Mesenteric fat pad (tissue), 1 donor: ENCODE measurements at places on chromosomes 12 and 14. TPM values are rescaled to one million over a fixed set of nuclear protein-coding genes. Genes with fewer than 3 reads are reported as not detected.

DNA sequence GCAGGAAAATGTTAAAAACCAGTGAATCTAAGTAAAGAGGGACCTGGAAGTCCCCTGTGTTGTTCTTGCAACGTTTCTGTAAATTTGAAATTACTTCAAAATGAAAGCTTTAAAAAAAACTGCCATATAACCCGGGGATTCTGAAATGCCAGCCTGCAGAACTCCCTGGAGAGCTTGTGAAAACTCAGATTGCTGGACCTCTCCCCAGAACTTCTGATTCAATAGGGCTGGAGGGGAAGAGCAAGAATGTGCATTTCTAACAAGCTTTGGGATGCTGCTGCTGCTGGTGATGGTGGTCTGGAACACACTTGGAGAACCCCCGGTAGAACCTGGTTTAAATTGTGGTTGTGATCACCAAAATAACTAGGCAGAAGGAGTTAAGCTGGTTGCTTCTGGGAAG lies 300.0 kb upstream of the NOS1 start:
- DNase-seq, result no peak

- no peak for DNase-seq
Measured at GRCh38 chr12:113241191-113242025, 20.1 kb downstream of the TPCN1 start.

GRCh38 chr12:46303039-46303666 lies 34.3 kb upstream of the SLC38A1 start:
- DNase-seq, result no peak

- no peak for DNase-seq
Measured at GRCh38 chr14:74459289-74459946, 33.4 kb upstream of the SYNDIG1L start.

DNA sequence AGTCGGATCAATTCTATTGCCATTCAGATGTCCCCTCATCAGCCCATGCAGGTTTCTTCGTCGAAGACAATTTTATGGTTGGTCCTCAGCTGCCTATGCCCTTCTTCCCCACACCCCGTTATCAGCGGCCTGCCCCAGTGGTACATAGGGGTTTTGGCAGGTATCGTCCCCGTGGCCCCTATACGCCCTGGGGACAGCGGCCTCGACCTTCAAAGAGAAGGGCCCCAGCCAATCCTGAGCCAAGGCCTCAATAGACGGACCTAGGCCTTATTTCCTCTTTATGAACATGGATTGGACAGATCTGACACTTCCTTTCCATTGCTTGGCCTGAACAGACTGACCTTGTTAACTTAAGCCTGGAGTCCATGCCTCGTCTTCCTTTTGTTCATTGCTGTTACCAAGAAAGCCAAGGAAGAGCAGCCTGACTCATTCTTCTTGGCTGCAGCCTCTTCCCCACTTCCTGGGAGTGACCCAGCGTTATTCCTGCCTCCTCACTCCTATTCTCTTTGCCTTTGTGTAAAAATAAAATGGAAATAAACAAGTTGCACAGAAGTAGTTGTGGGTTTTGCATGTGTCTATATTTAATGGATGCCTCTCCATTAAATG lies 156.5 kb upstream of the AMIGO2 start:
- DNase-seq, result no peak

- no peak for DNase-seq
Measured at GRCh38 chr14:65849091-65849490, 436.6 kb downstream of the FUT8 start.

- no peak for DNase-seq
Measured at GRCh38 chr12:47903151-47903611, 1.6 kb downstream of the VDR start.

DNA sequence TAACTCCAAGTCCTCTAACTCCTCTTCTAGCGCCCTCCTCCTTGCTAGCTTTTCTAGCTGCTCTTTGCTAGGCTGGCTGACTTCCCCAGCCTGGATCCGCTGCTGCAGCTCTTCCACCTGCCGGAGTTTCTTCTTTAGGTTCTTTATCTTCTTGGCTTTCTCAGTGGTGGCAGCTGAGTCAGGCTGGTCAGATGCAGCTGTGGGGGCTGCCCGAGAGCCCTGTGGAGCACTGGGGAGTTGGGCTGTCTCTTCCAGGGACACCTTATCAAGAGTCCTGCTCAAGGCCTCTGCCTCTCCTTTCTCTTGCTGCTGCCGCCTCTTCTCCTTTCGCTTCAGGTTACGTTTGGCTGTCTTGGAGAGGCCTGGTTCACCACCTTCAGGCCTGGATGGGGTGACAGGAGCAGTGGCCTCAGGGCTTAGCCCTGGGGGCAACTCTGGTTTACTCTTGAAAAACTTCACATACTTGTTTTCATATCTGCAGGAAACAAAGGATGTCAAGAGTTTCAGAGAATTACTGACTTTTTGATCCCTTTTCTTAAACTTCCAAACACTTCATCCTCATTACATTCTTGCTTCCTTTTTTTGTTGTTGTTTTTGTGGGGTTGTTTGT lies 25.7 kb downstream of the PYM1 start:
- DNase-seq, result no peak

DNA sequence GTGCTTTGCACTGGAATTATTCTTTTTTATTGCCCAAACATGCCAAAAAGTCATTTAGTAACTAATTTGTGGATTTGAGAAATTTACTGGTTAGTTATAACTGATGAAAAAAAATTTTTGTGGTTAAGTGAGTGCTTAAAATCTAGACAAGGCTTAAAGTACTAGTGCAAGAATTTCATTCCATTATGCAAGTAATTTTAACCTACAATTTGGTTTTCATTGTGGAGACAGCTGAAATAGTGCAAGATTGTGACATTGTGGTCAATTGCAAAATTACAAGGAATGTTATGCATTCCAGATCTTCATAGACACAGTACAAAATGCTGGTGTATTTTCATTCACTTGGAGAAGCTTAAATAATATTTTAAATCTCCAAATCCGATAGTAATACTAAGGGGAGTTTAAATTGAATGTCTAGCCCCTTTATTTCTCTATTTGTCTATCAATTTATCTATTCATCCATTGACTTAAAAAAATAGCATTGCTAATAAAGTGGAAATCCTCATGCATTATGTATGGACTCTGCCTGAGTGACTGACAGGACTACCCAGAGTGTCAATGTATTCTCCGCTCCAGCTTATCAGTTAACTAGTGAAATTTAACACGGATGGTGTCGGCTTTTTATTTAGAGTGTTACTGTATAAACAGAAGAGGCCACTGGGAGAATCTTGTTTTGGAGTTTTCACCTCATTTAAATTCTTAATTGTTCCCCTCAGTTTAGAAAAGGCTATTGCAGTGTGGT lies 125.9 kb downstream of the ALX1 start:
- DNase-seq, result no peak

DNA sequence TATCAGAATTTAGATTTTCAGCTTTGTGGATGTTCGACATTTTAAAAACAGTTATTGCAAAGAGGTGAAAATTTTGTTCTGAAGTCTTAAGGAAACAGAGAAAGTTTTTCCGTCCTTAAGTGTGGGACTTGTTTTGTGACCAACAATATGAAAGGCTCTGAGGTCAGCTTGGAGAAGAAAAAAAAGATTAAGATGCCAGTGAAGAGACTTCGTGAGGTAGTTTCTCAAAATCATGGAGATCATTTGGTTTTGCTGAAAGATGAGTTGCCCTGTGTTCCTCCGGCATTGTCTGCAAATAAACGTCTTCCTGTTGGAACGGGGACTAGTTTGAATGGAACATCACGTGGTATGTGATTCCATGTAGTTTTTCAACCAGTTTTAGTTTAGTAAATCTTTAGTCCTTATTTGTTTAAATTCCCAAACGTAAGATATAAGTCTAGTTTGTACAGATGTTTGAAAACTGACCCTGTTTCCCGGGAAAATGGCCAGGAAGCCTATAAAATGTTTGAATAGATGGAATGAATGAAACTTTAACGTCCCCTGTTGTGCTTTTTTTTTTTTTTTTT lies 682 bp downstream of the KIAA0586 start:
- no peak for DNase-seq

- no peak for DNase-seq
Measured at GRCh38 chr12:7668171-7668570, 2.5 kb upstream of the APOBEC1 start.

DNA sequence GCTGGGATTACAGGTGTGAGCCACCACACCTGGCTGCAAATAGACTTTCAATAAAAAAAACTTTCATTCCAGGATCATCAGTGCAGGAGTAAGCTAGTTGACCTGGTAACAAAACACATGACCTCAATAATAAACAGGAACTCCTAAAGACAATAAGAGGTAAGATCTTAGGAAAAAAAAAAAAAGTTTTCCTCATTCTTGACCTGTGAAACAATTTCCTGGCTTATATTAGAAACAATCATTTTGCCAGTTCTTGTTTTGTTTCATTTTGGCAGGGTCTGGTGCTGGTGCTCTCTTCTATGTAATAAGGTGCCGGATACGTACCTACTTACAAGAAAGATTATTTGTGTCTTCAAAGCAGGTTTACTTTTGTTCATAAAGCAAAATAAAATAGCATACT lies 90.6 kb upstream of the AMN1 start:
- no peak for DNase-seq

GRCh38 chr14:28635387-28635786 lies 131.2 kb upstream of the FOXG1 start:
- no peak for DNase-seq

- no peak for DNase-seq
Measured at GRCh38 chr14:106877517-106877916, 1351.1 kb downstream of the TMEM121 start.

- DNase-seq, result no peak
Measured at GRCh38 chr12:4220536-4221257, 52.9 kb upstream of the CCND2 start.

DNA sequence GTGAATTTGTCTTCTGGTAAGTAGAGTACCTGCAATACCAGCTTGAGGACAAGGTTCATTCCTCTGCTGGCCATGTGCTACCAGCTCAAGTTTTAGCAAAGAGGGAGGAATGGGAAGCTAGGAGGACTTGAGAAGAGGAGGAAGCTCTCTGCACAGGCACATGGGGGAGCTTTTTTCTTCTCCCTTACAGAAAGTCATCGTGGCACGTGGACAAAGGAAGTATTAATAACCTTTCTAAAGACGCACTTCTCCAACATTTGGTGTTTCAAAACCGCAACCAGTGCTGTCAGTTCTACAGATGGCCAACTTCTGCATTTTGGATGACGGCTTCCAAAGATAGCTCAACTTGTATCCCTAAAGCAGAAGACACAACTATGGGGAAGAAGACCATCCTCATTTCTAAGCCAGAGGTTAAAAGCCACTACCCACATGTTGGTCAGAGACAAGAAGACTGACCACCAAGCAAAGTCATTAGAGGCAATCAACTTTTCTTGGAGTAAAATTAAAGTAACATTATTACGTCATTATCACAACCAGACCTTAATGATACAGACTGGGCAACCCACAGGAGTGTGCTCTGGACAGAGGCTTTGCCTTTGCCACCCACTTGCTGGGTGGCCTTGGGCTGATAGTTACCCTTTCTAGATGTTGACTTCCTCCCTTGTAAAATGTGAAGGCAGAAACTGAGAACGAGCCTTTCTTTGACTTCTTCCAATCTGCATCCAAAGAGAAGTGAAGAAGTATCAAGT lies 12.3 kb upstream of the TMED10 start:
- DNase-seq, result no peak

- no peak for DNase-seq
Measured at GRCh38 chr14:101796479-101796878, 35.0 kb downstream of the PPP2R5C start.

DNA sequence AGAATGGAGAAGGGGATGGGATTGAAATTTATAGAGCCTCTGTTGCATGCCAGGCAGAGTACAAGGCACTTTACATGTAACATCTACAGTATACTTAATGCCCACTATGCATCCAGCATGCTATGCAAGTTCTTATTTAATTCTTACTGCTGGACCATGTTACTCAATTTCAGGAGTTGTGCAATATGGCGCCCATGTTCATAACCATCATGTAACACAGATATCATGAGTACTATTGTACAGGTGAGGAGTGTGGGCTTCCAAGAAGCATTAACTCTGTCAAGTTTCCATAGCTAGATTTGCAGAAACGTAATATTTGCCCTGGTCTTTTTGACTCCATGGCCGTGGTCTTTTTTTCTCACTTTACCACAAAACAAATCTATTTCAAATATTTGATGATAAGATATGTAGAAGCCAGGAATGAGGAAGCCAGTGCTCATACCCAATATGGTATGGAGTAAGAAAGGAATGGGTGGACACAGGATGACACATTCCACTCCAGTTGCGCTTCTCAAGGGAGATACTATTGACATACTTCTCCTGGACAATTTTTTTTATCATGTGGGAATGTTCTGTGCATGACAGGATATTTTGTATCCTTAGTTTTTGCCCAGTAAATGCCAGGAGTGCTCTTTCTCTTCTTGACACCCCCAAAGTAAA lies 191.8 kb downstream of the C12orf75 start:
- no peak for DNase-seq

DNA sequence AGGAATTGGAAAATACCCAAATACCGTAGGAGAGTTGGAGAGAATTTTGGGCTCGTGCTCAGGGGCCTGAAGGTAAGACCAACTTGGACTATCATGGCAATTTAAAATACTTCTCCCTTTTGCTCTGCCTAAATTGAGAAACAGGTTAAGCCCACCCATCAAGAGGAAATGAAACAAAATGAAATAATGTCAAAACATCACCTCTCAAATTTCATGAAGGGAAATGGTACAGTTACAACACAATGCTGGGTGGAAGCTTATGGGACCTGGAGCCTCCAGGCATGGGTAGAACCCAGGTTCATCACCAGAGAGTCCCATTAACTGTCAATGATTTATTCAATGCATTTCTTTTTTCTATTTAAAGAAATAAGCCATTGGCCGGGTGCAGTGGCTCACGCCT lies 33.7 kb downstream of the FOS start:
- DNase-seq, result no peak

GRCh38 chr14:36194663-36195062 lies 18.1 kb upstream of the PTCSC3 start:
- DNase-seq, result no peak

DNA sequence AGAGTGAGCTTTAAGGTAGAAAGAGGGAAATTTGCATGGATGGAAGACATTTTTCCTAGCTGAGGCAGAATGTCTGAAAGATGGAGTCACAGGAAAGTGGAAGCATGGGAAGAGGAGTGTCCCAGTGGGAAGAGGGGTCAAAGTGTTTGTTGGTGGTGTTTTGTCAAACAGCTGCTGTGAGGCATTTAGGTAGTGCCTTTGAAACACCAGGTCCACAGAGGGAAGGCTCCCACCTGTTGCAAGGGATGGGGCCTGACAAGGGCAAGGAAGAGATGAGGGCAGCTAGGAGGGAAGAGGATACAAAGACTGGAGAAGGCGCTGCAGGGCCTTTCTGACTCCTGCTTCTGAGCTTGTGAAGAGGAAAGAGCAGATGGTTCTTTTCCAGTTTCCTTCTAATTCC lies 91.8 kb upstream of the CISTR start:
- DNase-seq, result no peak

The RDH12 gene
- not detected for total RNA-seq

The RASAL1 gene
- not detected for total RNA-seq

The COX8C gene
- not detected for total RNA-seq

The NANOG gene
- total RNA-seq, result 0.35 TPM

The CDKN1B gene
- total RNA-seq, result 28.9 TPM

The DEGS2 gene
- 0.45 TPM for total RNA-seq

The PAPLN gene
- 6.4 TPM for total RNA-seq

The ANGEL1 gene
- 21.9 TPM for total RNA-seq
